Uterus (tissue), 4 donors: ENCODE measurements at places on chromosomes 16 and 17. TPM values are rescaled to one million over a fixed set of nuclear protein-coding genes. Genes with fewer than 3 reads are reported as not detected.

The P2RX1 gene
- total RNA-seq: 17.3 TPM

The NSRP1 gene
- 15.1 TPM for total RNA-seq

The SYCE1L gene
- 0.48 TPM for total RNA-seq

The IL32 gene
- total RNA-seq: 7.5 TPM

The DNAH17 gene
- total RNA-seq: not detected

The TNFRSF17 gene
- total RNA-seq: not detected

The C1QTNF1 gene
- 66.6 TPM for total RNA-seq

The MYH1 gene
- total RNA-seq: not detected

The TLCD2 gene
- 5.6 TPM for total RNA-seq

The CBX4 gene
- total RNA-seq: 6.6 TPM

The PLXDC1 gene
- 45.1 TPM for total RNA-seq

The SHISA6 gene
- 3.7 TPM for total RNA-seq

The KRT28 gene
- not detected for total RNA-seq

The AURKB gene
- total RNA-seq: 12.8 TPM

The CDH5 gene
- 59.7 TPM for total RNA-seq

The MFAP4 gene
- total RNA-seq: 143 TPM

The NACA2 gene
- total RNA-seq: not detected

GRCh38 chr16:54353097-54353496 is 66.5 kb upstream of the IRX3 start:
- no peak for DNase-seq

- DNase-seq: no peak
Observed at GRCh38 chr16:56357241-56357764, 68.0 kb downstream of the AMFR start.

- no peak for DNase-seq
Observed at GRCh38 chr17:63573634-63574033, 23.4 kb downstream of the DCAF7 start.

DNA sequence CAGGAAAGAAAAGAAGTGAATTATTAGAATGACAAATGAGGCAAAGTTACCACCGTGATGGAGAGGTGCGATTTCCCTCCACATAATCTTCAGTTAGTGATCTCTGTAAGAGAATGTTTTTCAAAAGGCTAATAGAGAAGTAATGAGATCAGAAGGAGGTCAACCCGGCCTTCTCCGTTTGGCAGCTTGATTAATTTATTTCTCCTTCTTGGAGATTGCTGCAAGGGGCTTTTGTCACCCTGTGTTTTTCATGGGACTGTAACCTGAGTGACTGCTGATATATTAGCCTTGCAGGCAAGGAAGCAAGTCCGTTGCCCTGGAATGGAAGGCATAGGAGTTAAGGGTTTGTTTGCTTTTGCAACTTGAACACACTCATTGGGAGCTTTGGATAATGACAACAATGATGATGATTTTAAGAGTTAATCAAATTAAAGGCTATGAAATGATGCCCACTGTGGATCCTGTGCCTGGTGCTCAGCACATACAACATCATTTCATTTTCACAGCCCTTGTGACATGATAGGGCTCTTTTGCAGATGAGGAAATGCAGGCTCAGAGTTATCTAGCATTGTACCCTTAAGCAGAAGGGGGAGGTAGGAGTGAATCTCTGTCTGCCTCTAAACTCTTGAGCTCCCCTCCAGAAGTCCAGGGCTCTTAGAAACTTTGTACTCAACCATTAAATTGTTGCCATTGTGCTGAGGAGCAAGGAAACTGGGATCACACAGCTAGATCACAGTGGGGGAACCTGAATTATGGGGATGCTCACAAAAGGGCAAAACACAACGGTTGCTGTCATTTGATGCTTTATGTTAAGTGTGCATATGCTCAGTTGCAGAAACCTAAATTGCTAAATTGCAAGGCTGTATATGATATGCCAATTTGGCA is 226.3 kb downstream of the WWOX start:
- DNase-seq: no peak

- no peak for DNase-seq
Observed at GRCh38 chr17:43400943-43401717, 2.3 kb downstream of the ARL4D start.

- DNase-seq: no peak
Observed at GRCh38 chr17:58568044-58568799, 53.8 kb upstream of the MTMR4 start.

DNA sequence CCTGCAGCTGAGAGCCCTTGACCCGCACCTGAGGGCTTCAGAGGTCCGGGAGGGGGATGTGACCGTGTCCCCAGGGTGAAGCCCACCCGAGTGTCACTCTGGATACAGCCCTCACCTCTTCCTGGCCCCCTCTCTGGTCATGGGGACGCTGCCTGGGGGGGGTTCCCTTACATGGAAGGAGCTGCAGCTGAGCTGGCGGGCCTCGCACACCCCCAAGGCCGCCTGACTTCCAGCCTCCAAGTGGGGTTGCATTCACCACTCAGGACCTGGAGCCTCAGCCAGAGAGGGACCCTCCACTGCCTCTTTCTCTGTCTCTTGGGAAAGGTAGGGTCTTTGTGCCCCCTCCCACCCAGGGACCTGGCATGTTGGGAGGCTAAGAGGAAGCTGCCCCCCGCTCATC is 284.6 kb downstream of the SEC14L1 start:
- DNase-seq: no peak

DNA sequence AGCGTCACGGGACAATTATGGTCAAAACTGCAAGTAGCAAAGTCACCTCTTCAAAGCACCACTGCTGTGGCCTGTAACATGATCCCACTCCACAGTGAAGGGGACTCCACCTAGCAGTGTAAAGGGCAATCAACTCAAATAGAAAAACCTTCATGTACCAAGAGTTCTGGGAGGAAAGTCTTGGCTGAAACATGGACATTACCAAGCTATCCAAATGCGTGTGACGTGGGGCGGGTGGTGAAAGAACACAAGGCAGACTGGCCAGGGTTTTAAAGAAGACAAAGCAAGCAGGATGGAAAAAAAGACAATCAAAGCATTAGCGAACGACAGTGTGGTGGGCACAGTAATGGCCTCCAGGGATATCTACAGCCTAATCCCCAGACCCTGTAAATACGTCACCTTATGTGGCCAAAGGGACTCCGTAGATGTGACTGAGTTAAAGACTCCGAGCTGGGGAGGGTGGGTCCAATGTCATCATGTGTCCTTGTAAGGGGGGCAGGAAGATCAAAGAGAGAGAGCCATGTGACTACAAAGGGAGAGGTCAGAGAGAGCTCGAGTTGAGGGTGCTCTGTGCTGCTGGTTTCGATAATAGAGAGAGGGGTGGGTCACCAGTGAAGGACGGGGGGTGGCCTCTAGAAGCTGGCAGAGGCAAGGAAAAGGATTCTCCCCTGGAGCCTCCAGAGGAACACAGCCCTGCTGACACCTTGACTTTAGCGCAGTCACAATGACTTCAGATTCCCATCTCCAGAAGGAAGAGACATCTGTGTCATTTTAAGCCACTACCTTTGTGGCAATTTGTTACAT is 6.0 kb downstream of the HSDL1 start:
- no peak for DNase-seq

DNA sequence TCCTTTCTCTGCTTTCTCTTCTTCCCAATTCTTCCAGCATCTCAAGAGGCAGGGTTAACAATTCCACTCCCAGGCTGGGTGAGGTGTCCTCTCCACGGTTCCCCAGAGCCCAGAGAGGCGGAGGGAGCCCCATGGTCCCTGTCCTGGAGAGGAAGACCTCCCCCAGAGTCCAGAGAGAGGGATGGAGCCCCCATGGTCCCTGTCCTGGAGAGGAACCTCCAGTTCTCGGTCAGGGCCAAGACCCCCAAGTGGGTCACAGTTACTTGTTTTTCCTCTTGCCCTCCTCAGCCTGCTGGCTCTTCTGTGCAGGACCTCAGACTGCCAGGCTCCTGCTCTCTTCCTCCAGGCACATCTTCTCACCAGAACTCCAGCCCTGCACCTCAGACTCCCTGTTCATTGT is 135.2 kb downstream of the RPTOR start:
- DNase-seq: no peak
